BJ (cell line): ENCODE measurements at places on chromosomes 5 and 9.
A peak's percentile ranks its signal among the peaks of the same experiment; 100 is the strongest.

GRCh38 chr5:118653183-118653582, 335.2 kb downstream of the DTWD2 start:
- DNase-seq: no peak

- no peak for DNase-seq
Measured at GRCh38 chr9:122526602-122527001, 491 bp downstream of the OR1N1 start.

- no peak for DNase-seq
Measured at GRCh38 chr5:69032009-69032408, 61.8 kb upstream of the SLC30A5 start.

- peak; percentile 73 for DNase-seq
Measured at GRCh38 chr5:68137511-68138140, 77.9 kb upstream of the PIK3R1 start.

DNA sequence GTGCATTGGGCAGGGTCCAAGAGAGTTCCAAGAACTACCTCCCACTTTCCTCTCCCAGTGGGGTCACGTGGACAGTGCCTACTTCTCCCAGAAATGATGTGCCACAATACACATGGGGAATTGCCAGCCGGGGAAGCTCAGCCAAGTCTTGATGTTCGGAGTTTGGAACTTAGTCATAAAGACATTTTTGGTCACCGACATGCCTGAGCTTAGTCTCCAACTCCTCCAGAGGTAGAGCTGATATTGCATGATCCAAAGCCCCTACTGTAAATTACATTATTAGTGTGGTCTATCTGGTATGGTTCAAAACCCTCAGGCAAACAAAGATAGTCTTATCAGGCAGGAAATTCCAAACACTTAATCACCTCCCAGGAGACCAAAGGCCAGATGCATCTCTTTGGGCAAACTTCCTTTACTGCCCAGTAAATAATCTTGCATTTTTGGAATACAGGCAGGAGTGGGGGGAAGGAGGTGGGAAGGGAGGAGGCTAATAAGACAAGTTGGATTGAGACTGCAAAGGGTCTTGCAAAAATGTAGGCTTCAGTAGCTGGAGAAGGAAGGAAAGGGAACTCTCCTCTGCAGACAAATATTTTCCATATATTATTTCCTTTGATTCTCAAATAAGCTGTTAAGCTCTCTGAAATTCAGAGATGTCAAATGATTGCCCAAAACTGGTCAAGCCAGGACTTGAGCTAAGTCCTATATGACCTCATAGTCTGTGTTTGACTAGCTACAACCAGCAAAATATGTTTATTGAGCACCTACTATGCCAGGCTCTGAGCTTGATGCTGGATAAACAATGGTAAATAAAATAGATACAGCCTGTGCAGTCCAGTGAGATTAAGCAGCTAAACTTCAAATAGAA, 99.4 kb downstream of the DRD1 start:
- no peak for DNase-seq

GRCh38 chr5:77937015-77937908, 161.1 kb upstream of the TBCA start:
- no peak for DNase-seq

GRCh38 chr5:73442996-73443627, 5.5 kb downstream of the FOXD1 start:
- no peak for DNase-seq

GRCh38 chr5:107519900-107520354, 150.8 kb downstream of the EFNA5 start:
- DNase-seq: no peak

DNA sequence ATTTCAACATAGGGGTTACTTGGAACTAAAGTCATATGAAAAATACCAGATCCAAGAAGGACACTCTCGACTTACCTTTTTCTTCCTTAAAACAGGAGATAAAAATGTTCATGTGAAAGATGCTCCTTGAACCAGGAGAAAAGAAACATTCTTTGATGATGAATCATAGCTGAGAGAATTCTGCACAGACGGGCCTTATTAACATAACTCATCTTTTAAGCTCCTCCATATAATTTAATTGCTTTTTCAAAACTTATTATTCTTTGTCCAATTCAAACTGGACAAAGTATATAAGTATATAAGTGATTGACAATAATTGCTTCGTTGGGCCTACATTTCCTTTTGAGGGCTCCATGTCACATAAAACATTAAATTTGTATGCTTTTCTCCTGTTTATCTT, 945.2 kb upstream of the C9orf72 start:
- DNase-seq: no peak

- no peak for DNase-seq
Measured at GRCh38 chr9:107991581-107991980, 502.0 kb upstream of the KLF4 start.

- peak; percentile 75 for DNase-seq
Measured at GRCh38 chr5:120293796-120294195, 170.3 kb upstream of the PRR16 start.

GRCh38 chr5:152632360-152632759, 227.3 kb upstream of the NMUR2 start:
- DNase-seq: no peak

DNA sequence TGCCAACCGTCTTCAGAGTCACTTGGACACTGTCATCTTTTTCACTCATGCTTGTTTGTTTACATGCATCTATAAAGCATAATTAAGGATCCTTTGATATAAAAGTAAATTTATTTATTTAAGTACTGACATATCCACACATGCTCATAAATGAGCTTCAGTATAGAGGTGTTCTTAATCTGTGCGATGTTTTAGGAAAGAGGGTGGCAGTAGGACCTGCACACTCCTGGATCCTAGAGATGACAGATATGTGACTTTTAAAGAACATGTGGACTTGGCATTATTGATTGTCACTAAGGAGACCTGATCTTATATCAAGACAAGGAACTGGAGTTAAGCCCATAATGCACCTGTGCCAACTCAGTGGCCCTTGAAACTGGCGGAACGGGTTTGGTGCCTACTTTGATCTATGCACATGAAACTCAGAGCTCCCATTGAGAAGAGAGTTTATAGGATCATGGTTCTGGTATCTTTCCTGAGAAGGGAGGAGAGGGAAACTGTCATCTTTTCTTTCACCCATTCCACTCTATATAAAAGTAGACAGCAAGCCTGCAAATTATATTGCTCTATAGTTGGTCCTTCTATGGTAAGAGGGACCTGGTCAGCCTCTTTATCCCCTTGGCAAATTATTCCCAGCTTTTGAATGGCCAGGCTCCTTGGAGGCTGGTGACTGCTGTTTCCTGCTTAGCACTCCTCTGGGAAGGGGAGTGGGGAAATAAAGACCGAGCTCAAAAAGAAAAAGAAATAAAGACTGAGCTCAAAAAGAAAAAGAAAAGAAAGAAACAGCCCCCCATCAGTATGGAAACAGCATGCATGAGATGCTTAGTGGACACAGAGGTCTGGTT, 57.8 kb upstream of the LIFR start:
- DNase-seq: no peak

DNA sequence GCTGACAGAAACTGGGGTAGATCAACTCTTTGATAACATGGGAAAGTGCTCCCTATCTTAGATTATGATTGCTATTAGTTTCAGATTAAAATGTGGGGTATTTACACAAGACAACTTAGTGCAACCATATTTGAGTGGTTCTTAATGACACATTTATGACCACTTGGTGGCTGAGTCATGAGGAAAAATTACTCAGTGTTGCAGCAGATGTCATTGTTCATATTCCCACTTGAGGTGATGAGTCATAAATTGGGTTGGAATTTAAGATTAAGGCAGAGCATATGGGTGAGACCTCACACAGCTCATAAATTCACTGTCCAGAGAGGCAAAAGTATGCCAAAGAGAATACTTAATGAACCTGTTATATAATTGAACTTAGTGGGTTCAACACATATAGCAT, 408.3 kb downstream of the DMRT2 start:
- peak; percentile 21 for DNase-seq

DNA sequence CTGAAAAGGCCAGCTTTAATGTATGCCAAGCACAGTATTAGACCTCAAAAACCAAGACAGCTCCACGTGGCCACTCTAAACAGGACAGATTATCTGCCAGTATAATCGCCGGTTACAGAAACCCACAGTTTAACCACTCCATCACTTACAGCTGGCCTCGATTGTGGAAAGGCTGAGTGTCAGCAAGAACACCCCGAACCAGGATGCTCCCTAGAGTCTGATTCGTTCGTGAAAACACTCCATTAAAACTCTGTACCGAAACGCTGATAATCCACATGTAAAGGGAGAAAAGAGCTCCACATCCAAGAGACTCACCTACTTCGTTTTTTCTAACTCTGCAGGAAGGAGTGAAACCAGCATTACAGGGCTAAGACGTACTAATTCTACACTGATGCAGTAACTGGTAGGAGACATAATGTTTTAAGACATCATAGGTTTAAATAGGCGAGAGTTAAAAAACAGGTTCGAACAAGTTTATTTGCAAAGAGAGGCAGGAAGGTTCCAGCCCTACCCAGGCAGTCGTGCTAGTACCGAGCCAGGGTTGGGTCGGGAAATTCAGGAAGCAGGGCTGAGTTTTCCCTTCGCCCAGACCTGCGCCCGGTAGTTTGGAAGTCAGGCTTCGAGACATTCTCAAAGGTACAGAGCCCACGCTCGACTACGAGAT, 949 bp downstream of the SERINC5 start:
- DNase-seq: no peak

DNA sequence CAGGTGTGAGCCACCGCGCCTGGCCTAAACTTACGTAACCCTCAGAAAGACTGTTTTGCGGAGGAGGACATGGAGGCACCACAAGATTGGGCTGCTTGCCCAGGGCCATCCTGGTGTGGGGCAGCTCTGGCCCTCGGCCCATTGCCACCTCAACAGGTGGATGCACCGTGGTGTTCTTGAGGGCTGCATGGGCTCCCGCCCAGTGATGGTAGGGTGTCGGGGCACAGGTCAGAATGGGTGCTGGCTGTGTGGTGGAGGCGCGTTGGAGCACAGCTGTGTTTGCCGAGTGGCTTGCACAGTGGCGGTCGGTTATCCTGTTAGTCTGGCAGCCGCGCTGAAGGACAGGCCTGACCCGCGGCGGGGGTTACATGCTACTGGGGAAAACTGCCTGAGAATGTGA, 196.9 kb downstream of the CACNA1B start:
- no peak for DNase-seq

GRCh38 chr5:144467792-144468191, 297.1 kb downstream of the KCTD16 start:
- DNase-seq: no peak

DNA sequence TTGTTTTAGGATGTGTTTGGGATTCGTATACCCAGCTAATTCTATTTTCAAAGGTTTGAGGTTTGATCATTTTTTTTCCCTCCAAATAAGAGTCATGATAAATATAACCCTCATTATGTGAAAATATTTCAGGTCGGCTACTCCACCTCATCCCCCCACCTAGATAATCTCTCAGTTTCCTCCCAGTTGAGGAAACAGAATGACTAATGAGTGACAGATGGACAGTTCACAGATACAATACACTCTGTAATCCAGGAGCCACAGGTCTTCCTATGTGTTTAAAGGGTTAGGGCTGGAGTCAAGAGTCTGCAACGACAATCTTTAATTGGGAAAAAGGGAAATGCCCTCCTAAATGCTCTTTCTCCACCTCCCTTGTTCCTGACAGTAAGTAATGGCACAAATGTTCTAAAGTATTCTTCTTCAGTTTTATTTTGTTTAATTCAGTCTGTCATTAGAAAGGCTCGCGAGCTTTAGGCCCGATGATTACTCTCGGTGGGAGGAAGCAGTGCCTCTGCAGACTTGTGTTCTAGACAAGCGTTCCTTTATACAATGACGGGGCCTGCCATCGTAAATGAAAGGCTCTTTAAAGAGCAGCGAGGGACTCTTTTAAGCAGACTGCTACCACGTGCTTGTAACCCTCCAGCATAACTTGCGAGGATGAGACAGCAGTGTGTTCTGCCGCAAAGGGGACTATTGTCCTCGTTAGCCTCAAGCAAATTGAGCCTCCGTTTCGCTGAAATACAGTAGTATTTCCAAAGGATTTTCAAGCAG, 69.0 kb downstream of the MEF2C start:
- no peak for DNase-seq

GRCh38 chr9:26723486-26723885, 169.1 kb downstream of the CAAP1 start:
- no peak for DNase-seq

DNA sequence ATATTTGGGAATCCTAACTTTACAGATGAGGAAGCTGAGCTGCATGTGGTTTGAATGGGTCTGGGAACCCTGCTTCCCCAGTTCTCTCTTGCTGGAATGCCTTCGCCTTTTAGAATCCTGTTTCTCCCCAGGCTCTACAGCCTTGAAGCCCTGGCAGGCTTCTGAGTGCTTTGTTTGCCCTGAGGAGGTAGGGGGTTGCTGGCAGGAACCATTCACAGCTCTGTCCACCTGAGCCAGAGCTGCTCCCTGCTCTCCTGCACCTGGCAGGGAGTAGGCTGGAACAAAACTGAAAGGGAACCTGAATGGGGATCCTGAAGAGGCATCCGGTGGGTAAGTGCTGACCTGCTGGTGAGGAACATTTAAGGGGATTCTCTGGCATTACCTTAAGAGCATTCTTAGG, 33.0 kb downstream of the KIF4B start:
- DNase-seq: no peak

GRCh38 chr9:78973907-78974306, 597.9 kb upstream of the TLE4 start:
- peak; percentile 45 for DNase-seq

GRCh38 chr9:13974891-13975290, 339.1 kb downstream of the NFIB start:
- no peak for DNase-seq

DNA sequence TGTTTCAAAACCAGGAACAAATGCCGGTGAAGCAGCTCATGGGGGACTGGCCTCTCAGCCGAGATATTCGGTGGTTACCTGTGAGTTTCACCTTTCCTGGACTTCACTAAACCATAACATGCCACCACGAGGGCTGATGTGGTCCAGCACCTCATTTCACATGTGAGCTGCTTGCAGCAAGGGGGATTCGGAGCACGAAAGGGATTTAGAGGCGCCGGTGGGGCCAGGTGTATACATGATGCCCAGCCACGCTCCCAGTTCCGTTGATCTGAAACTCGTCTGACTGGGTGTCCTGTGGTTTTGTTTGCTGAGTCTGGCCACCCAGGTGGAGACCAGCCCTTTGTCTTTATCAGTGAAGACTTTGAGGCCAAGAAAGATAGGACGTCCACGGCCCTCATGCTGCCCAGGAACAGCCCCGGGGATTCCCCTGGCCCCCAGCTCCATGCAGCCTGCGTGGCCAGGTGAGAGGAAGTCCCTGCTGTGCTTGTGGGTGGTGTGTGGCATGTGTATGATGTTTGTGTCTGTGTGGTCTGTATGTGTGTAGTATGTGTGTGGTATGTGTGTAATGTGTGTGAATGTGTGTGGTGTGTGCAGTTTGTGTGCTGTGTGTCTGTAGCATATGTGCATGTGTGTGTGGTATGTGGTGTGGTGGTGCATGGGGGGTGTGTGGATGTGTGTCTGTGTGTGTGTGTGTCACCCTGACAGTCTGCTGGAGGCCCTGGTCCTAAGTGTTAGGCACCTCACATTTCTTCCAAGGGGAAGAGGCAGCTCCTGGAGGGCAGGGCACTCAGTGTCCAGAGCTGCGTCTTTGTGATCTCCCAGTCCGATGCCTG, 23.4 kb downstream of the PHF2 start:
- no peak for DNase-seq

DNA sequence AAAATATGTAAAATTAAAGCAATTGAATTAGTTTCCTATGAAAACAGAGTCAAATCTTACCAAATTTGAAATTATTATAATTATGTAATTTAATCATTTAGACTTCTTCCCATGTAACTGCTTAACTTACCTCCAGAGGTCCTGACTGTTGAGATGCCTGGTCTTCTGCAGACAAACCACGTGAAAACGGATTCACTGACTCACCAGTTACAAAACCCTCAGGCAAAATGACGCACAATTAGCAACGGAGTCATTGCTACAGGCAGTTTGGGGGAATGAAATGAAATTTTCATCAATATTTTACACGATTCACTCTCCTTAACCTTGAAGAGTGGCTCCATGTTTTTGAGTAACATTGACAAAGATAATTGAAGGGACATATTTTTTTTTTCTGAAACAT, 460.8 kb downstream of the MTRR start:
- no peak for DNase-seq
